NCI-H187 treated with DMSO at 0.1 percent for 48 hours (cell line): ENCODE measurements at places on chromosomes 16 and 17.

GRCh38 chr17:13888056-13888609 is 181.2 kb upstream of the COX10 start:
- no peak for DNase-seq

- DNase-seq = no peak
Measured at GRCh38 chr17:57948555-57949420, 6.4 kb downstream of the CUEDC1 start.

- no peak for DNase-seq
Measured at GRCh38 chr16:19127205-19127604, 13.4 kb downstream of the ITPRIPL2 start.

GRCh38 chr16:22075043-22075757 is 17.1 kb upstream of the VWA3A start:
- no peak for DNase-seq

DNA sequence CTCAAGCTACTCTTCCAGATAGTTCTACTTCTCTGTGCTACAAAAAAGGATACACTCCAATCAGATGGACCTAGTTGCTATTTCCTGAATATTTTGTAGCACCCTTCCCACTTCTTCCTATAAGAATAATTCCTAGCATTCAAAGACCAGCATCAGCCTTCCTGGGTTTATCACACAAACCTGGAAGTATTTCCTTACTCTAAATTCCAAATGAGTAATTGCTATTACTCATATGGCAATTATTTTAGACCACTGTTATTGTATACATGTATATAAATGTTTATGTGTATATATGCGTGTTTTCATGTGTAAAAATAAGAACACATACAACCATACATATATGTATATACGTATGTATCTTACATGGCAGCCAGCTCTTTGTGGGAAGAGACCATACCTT is 130.6 kb downstream of the MYO1D start:
- DNase-seq = no peak
